Daoy (cell line): ENCODE measurements at places on chromosomes 4 and X.

- no peak for DNase-seq
Measured at GRCh38 chrX:31527455-31528126, 455.8 kb upstream of the FTHL17 start.

DNA sequence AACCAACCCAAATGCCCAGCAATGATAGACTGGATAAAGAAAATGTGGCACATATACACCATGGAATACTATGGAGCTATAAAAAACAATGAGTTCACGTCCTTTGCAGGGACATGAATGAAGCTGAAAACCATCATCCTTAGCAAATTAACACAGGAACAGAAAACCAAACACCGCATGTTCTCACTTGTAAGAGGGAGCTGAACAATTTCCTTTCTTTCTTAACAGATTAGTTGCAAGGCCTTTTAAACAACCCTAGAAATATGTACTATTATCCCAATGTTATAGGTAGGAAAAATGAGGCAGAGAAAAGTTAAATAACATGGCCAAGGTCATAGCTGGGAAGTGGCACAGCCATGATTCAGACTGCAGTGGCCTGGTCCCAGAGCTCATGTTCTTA lies 5.8 kb upstream of the OCIAD2 start:
- no peak for DNase-seq

GRCh38 chr4:186422296-186422695 lies 133.1 kb downstream of the MTNR1A start:
- DNase-seq = no peak

DNA sequence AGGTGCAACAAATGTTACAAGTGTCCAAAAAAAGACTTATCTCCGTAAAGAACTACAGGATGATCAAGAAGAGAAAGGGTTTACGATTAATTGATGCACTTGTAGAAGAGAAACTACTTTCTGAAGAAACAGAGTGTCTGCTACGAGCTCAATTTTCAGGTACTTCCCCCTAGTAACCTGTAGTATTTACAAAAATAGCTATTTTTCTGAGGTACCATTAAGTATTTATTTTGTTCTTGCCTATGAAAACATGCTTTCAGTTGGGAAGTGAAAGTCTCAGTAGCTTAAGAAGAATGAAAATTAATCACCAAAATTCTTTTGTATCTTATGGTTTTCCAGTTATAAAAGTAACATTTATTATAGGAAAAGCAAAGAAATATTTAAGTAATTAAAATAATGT lies 5.9 kb downstream of the THAP9 start:
- DNase-seq = no peak

GRCh38 chr4:124970011-124970410 lies 257.5 kb upstream of the ANKRD50 start:
- DNase-seq = no peak

- DNase-seq = peak; percentile 59
Measured at GRCh38 chr4:10619220-10619619, 65.3 kb downstream of the CLNK start.

DNA sequence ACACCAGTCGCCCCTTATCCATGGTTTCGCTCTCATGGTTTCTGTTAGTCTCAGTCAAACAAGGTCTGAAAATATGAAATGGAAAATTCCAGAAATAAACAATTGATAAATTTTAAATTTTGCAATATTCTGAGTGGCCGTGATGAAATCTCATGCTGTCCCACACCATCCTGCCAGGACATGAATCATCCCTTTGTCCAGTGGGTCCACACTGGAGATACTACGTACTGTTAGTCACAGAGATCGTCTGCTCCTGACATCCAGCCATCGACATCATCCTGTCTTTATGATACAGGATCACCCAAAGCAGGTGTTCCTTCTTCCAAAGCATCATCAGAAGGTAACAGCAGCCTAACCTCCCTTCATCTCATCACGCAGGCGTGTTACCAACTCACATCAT lies 76.5 kb upstream of the MSX1 start:
- DNase-seq = no peak

DNA sequence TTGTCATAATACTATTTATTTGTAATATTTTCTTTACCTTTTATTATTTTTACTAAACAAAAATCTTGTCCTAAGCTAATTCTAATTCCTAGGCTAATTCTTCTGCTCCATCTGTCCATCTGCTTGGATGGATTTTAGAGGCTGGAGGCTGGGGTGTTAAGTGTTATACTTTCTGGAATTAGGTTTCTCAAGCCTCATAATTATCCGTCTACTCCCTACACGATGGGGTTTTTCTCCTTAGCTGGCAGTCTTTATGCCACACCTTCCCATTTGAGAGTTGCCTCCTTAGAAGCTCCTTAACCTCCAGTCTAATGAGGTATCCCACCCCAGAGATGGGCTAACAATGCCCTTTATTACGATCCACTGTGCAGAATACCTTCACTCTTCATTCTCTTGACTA lies 37.6 kb upstream of the LGI2 start:
- no peak for DNase-seq

DNA sequence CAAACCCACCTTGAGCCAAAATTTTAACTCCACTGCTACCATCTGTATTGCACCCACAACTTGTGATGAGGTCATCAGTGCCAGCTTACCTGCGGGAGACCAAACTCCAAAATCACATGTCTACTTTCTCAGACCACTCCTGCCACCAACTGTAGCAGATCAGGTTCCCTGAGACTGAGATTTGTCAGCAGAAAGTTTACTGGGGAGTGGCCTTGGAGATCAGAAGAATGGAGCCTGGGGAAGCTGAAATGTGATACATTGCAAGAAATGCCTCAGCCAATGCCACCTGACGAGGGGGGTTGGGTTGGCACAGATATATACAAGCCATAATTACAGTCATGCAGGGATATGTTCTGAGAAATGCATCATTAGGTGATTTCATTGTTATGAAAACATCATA lies 19.1 kb downstream of the HAUS3 start:
- no peak for DNase-seq

DNA sequence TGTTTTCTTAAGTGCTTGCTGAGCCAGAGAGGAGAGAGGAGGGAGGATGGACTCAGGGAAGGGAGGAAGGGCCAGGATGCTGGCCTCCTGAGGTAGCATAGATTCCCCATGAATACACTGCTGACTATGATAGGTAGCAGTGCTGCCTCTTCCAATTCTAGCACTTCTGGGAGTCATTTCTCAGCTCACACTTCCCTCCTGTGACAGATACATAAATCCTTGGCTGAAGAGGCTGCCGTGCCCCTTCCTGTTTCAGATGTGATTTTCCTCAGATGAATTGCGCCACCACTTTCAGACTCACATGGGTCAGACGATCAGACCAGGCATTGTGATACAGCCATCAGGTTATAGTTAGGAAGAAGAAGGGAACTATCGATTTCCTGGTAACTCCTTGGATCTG lies 22.4 kb downstream of the TSC22D3 start:
- DNase-seq = no peak

DNA sequence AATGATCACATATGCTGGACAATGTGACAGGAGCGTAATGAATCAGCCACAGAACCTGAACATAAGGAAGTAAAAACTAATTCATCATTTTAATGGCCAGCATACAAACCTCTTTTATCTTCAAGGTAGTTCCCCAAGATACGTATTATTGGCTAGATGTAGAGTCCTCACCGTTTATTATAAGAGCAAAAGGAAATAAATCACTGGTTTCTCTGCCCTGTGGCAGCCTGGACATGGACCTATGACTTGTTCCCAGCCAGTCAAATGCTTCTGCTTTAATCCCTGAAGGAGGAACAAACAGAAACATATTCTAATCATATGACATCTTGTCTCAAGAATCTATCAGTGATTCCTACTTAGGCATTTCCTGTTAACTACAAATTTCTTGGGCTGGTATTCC lies 86.8 kb upstream of the FAM241A start:
- no peak for DNase-seq

- no peak for DNase-seq
Measured at GRCh38 chr4:138643827-138644226, 371.8 kb upstream of the NOCT start.

DNA sequence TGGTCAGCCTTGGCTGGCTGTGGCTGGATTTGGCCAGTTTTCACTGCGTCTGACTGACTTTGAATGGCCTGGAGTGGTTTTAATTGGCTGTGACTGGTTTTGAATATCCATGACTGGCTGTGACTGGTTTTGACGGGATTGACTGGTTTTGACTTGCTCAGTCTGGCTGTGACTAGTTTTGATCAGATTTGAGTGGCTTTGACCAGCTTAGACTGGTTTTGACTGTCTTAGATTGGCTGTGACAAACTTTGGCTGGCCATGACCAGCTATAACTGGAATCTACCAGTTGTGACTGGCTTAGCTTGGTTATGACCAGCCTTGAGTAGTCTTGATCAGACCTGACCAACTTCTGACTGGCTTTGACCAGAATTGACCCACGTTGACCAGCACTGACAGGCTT lies 168.4 kb upstream of the AMOT start:
- no peak for DNase-seq

- no peak for DNase-seq
Measured at GRCh38 chrX:142428916-142429315, 223.8 kb upstream of the MAGEC2 start.

GRCh38 chrX:3567686-3568085 lies 145.8 kb downstream of the PRKX start:
- no peak for DNase-seq

GRCh38 chr4:152500800-152501434 lies 35.0 kb downstream of the FBXW7 start:
- peak; percentile 48 for DNase-seq

- no peak for DNase-seq
Measured at GRCh38 chrX:135389243-135389642, 32.5 kb upstream of the SMIM10L2A start.

DNA sequence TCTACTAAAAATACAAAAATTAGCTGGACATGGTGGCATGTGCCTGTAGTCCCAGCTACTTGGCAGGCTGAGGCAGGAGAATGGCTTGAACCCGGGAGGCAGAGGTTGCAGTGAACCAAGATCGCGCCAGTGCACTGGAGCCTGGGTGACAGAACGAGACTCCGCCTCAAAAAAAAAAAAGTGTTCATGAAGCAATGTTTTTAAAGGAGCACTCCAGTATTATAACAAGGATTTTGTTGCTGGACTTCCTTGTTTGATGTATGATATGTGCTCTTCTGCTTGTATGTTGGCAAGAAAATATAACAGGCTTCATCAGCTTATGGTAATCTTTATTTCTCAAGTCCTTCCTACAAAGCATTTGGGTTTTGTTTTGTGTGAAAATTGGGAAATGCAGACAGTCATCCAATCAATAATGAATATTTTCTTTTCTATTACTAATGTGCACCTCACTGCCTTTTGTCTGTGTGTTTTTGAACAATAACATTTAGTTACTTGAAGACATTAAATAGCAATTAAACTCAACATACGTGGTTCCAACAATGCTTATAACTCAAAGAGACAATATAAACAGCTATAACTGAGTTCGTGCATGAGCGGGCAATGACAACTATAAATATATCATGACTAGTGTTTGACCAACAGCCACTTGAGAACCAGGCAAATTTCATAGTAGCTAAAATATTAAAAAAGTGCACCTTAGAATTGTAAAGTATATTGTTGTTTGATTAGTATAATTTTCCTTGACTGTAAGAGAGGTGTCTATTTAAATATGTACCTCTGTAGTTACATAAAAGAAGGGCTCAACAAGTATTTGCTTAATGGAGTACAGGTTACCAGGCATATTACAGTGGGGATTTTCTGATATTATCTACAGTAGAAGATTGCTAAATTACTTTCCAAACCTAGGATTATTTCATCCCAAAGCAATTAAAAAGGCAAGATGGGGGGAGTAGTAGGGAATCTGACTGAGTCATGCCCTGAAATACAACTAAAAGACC lies 210.7 kb downstream of the PPP3CA start:
- no peak for DNase-seq

GRCh38 chrX:84729408-84729807 lies 227.2 kb upstream of the HDX start:
- DNase-seq = no peak

- peak; percentile 79 for DNase-seq
Measured at GRCh38 chrX:103396186-103396585, 19.8 kb downstream of the BEX3 start.

- no peak for DNase-seq
Measured at GRCh38 chr4:149370002-149370401, 445.6 kb downstream of the IQCM start.

- DNase-seq = no peak
Measured at GRCh38 chr4:170057866-170058265, 31.7 kb upstream of the MFAP3L start.

- no peak for DNase-seq
Measured at GRCh38 chr4:1641671-1642070, 42.4 kb downstream of the FAM53A start.

- DNase-seq = no peak
Measured at GRCh38 chrX:37781081-37781480, 1.2 kb downstream of the CYBB start.

- DNase-seq = no peak
Measured at GRCh38 chr4:102519925-102520324, 18.8 kb downstream of the NFKB1 start.

DNA sequence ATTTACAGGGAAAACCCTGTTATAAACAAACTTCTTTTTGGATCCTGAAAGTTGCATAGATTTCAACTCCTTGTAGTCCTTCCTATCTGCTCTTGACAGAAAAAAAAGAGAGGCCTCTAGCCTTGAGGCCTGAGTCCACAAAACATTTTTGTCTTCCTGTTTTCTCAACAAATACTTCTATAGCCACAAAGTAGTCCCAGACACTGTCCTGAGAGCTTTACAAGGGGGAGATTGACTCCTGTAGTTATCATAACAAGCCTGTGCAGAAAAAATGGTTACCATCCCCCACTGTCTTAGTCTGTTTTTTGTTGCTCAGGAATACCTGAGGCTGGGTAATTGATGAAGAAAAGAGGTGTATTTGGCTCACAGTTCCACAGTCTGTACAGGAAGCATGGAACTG lies 35.2 kb downstream of the PCDH7 start:
- DNase-seq = no peak

GRCh38 chr4:13765539-13765938 lies 138.0 kb upstream of the BOD1L1 start:
- no peak for DNase-seq

GRCh38 chr4:172243551-172243950 lies 430.3 kb downstream of the GALNTL6 start:
- DNase-seq = no peak

DNA sequence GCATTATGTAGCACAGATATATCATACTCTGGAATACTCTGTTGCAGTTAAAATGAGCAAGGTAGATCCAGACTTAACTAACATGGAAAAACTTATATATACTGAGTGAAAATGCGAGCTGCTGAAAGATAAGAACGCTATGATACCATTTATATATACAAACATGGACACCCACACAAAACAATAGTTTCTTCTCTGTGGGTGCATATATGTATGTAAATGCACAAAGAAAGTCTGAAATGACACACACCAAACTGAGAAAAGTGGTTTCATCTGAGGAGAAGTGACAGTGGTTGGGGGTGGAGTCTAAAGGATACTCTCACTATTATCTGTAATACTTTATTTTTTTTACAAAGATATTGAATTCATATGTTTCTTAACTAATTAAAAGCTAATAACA lies 12.2 kb upstream of the FGF2 start:
- DNase-seq = no peak

DNA sequence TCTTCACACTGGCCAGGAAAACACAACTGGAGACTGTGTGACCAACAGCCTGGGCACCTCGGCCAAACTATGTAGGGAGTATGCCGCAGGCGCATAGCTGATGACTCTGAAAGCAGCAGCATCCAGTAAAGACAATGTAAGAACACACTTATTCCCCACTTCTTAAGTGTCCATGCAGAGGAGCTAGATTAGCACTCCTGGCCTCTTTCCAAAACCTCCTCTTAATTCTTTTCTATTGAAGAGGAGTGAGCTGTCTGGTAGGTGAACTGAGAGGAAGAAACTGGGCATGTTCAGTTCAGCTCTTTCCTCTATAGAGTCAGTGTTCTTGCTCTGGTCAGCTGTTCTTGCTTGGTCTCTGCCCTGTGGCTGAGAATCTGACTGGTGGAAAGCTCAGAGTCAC lies 21.1 kb downstream of the NMU start:
- no peak for DNase-seq
